ENCODE measurements at places on chromosomes 12 and 14.

DNA sequence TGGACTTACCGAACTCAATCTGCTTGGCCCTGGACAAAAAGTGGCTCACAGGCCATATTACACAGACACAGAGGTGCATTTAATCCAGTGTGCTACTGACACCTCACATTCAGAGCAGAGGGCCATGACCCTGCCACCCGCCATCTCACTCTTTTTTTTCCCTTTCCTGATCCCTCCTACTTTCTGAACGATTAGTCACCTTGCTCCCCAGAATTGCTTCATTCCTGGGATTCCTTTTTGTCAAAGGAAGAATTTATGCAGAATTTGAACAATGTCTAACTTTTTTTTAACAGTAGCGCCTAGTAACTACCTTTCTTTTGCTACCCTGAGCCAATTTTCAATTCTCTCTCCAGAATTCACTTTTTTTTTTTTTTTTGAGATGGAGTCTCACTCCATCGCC, 4.6 kb downstream of the PKP2 start:
- no peak for DNase-seq

DNA sequence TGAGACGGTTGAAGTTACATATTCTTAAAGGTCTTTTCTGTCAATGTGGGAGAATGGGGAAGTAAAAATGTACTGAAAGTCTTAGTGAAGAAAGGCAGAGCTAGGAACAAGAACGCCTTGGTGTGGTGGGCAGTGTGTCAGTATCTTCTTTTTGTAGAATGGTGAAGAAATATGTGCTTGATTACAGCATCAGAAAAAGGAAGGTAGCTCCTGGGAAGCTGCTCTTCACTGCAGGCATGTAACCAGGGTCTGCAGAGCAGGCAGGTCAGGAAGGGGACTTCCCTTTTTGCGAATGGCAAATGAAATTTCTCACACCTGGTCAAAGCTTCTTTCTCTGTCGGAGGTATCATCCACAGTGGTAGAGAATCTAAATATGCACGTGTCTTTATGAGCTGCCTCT, 226.2 kb downstream of the ADAMTS20 start:
- no peak for DNase-seq

DNA sequence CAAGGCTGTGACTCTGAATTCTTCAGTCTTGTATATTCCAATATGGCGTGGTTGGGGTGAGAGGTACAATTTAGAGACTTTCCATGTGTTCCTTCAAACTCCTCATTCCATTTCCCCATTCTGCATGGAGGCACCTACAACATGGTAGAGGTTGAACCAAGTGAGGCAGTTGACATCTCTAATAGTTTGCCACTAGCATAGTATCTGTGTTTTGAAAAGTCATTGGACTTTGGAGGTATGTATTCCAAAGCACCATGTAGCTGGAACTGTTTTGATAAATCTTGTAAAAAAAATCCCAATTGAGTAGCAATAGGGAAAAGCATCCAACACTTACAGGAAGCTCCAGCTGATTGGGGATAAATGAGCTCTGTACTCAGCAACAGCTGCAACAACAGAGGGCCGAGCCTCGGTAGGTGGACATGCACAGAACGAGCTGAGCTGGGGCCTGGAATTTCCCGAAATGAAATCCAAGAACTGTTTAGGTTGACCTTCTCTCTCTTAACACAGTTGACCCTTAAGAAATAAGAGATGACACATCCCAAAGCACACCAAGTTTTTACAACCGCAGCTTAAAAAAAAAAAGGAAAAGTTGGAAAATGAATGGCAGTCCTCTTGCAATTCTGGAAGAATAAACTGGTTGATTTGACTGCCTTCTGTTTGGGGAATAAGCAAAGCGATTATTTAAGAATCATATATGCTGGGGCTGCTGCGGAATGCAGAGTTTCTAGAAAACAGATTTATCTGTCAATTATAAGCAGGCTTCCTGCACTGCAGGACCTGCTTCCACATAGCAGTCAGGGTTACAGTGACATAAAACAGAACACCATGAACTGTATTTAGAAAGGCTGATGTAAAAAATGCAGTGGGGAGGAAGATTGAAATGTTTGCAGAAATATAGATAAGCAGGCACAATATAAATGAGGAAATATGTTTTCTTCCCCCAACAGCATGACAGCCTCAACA, 194.6 kb upstream of the KRR1 start:
- DNase-seq: peak; percentile 99

DNA sequence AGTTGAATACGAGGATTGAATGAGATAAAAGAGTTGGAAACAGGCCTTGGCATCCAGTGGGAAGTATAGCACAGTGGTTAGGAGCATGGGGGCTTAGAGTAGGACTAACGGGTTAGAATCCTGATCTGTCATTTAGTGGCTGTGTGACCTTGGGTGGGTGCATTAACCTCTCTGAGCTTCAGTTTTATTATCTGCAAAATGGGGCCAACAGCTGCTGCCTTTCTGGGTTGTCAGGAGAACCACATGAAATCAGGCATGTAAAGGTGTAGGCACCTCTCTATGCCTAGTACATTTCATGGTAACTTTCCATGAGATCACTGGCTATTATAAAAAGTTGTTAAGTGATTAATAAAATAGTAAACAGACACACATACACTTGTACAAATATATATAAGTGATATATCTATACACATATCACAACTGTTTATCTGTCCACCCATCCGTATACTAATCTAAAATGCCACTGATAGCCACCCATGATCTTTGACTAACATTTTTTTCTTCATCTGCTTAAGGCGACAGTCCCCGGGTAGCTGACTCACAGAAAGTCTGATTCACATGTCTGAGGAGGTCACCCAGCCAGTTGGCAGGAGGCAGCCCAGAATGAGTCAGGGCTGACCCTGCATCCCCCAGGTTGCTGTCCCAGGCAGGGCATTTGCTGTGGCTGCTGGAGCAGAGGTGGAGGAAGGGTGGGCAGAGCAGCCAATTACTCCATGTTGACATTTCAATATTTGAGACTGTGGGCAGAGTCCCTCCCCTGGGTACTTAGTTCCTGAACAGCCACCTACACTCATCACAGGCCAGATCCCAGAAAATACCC, 125.6 kb upstream of the NOS1 start:
- DNase-seq: peak; percentile 70

DNA sequence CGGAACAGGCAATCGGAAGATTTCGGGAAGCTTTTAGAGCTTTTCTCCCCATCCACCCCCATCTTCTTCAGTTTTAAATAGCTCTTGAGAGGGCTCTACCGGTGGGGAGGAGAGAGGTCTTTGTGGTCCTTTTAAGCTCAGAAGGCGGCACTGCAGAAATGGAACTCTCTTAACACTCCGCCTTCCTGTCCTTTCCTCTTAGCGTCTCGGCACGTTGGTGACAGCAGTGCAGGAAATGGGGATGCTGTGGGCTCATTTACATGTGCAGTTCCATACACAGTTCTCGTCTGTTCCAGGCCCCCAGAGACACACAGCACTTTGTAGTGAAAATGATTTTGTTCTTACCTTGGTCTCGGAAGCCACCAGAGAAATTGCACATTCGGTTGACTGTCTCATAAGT, 50.4 kb upstream of the RIN3 start:
- no peak for DNase-seq

DNA sequence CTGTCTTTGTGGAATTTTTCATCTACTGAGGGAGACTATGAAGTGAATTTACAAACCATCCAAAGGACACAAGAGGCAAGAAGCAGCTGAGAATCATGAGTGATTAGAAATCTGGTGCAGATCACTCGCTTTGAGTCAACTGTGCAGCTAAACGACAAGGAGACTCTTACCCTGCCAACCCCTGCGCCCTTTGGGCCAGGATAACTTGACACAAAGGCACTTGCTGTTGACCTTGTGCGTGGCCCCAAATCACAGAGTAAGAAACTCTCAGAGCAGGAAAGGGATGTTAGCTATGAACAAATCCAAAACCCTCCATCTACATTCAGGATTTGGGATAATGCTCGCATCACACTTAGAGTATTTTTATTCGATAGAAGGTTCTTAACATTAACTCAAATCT, 11.5 kb upstream of the PARP11 start:
- DNase-seq: no peak

- DNase-seq: peak; percentile 94
Measured at GRCh38 chr12:31749024-31749704, 20.3 kb upstream of the AMN1 start.

DNA sequence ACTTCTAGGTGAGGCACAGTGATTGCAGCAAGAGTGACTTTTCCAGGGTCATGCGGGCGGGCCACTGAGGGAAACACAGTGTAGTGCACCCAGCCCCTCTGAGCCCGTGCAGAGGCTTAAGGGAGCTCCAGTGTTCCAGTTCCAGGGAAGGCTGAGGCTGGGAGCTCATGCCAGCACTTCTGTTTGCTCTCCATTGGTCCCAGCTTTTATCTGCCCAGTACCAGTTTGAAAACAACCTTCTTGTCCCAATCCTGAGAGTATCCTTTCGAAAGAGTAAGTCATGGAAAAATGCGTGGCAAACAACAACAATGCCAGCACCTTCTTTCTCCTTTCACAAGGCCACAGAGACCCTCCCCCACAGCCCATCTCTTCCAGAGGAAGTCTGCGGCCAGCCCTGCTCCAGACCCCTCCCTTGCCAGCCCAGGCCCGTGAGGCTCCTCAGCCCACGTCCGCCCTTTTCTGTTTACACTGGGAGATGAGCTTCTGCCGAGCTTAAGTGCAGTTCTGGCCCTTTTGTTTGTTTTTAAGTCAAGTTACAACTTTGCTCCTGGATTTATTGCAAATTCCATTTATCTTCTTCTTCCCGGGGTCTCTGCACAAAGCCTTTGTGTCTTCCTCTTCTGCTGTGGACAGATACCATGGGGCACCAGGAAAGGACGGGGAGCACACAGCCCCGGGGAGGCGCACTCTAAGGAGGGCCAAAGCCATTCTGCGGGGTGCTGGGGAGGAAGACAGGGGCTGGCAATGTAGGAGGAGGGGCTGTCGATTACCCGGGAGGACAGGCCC, 185.6 kb downstream of the ZFP36L1 start:
- DNase-seq: peak; percentile 56

- DNase-seq: no peak
Measured at GRCh38 chr12:118689793-118690192, 291.5 kb upstream of the SRRM4 start.

- peak; percentile 88 for DNase-seq
Measured at GRCh38 chr12:91140026-91140931, 29.0 kb upstream of the LUM start.

GRCh38 chr12:131536337-131536736, 174.6 kb upstream of the SFSWAP start:
- no peak for DNase-seq

DNA sequence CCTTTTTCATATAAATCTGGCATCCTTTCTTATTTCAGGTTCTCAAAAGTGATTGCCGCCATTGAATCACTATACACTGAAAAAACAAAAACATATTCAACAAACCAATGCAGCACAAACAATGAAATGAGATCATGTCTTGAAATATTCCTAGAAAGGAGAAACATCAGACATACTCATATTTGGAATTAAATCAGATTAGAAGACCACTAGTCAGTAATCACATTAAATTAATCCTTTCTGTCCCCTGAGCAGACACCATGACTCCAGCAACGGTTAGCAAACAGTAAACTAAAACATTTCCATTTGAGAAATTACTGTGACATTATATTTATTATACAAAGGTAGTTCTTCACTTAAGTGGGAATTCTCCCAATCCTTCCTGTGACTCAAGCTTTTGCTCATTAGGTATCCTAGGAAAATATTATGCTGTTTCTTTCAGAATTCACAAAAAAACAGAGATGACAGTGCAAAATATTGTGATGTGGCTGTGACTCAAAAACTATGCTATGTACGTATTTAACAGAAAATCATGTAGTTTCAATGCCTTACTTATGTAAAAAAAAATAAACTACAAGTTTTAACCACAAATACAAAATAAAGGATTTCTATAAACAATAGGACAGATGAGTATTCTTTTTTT, 29.7 kb downstream of the CPNE8 start:
- no peak for DNase-seq

DNA sequence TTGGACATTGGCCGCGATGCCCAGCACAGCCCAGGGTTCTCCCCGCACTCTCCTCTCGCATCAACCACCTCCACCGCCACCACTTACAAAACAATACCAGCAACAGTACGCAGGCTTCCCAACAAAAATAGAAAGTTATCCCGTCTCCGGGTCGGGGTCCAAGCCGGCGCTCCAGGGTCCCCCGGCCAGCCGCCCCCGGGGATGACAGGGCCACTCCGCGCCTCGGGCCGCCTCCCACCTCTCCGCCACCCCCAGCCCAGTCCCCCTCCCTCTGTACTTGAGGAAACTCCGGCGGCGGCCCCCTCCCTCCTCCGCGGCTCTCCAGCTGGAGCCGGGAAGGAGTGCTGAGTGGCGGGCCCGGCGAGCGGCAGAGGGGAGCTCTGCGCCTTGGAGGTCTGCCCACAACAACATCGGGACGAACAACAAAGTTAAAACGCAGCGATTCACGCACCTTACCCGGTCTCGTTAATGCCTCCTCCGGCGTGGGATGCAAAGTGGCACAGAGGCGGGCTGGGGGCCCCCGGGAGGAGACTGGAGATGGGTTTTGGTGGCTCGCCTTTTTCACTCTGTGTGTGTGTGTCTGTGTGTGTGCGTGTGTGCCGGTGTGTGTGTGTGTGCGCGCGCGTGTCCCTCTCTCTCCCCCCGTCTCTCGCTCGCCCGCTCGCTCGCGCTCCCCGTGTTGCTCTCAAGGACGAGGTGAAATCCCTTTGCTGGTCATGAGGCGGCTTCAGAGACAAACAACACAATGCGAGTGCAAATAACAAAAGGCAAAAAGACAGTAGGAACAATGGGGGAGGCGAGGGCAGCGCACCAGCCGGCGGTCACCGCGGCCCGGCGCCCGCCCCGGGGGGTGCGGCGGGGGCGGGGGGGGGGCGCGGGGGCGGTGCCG, 386.8 kb downstream of the BCAT1 start:
- DNase-seq: peak; percentile 75

DNA sequence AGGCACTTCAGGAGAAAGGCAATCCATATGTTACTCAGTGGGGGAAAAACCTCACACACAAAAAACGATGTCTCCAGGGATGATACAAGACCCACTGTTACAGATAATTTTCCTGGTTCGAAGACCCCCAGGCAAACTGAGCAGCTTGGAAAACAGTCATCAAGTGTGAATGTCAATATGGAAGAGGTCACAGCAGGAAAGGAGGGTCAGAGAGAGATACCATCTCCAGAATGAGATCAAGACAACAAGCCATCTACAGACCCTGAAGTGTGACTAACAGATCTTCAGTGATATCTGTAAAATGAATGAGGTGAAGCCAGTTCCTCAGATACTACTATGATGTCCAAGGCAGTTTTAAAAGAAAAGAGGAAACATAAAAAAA, 28.6 kb downstream of the GNS start:
- no peak for DNase-seq

- DNase-seq: no peak
Measured at GRCh38 chr14:99246536-99247097, 25.4 kb downstream of the BCL11B start.
